ENCODE measurements at places on chromosomes 2 and 18.

DNA sequence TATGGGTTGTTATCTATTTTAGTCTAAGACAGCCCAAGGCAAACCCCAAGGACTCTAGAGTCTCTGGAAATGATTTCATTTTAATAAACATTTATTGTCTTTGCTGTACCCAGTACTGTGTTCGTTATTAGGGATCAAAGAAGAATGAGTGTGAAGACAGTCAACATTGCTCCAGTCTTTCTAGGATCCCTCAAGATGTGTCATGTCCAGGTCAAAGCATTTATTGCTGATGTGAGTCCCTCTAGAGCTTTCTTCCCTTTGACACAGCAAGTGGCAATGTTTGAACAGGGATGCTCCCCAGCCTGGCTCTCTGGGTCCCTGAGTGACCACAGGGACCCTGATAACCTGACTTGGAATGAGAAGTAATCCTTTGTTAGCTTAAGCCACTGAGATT lies 123.1 kb upstream of the STK17B start:
- DNase-seq: peak; percentile 15

- peak; percentile 85 for DNase-seq
Measured at GRCh38 chr2:24493713-24494112, 2.7 kb downstream of the NCOA1 start.

- peak; percentile 73 for DNase-seq
Measured at GRCh38 chr2:237190966-237191713, 105.5 kb downstream of the COPS8 start.

- DNase-seq: no peak
Measured at GRCh38 chr2:58268685-58269084, 27.6 kb upstream of the FANCL start.

DNA sequence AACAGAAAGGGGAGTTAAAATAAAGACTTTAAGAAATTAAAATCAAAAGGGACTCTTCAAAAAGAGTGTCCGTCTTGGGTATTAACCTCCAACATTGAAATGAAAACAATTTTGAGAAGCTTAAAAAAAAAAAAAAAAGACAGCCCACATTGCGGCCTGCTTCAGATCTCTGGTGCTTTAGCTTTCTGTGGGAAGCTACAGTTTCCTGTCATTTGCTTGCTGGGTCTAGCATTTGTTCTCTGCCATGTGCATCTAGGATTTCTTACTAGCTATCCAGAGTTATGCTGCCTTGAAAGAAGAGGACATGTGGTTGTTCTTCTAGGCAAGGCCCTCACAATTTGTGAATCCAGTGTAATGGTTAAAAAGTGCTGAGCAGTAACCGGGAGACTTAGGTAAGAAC lies 375.3 kb downstream of the SLC4A3 start:
- no peak for DNase-seq

DNA sequence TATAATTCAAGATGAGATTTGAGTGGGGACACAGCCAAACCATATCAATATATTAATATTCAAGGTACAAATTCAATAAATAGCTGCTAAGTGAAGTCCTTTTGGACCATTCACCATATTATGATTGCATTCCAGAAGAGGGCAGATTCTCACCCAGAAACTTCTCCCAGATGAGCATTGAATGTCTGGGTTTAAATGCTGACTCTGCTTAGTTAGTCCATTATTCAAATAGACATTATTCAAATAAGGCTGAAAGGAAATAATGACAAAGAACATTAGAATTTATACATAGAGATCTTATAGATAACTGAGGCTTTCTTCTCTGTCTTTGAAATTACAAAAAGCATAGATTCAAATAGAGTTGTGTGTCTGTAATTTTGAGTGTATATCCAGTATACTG lies 579.4 kb upstream of the SLC8A1 start:
- no peak for DNase-seq

DNA sequence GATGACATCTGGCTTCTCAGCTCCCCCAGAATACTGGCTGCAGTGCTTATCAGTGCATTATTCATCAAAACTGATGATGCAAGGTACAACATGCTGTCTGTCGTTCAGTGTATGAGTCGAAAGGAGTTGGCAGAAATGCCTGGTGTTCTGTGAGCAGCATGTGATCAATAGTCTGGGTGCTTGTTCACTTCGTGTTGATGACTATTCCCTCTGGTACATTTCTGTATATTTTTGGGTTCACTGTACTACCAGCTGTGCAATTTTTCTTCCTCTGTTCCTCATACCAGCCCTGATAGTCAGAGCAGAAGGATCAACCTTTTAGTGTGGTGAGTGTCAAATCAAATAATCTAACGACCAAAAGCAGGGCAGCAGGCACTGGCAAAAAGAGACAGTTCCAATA lies 59.0 kb upstream of the KLHL14 start:
- no peak for DNase-seq

- no peak for DNase-seq
Measured at GRCh38 chr2:98324181-98324580, 22.1 kb upstream of the CNGA3 start.

DNA sequence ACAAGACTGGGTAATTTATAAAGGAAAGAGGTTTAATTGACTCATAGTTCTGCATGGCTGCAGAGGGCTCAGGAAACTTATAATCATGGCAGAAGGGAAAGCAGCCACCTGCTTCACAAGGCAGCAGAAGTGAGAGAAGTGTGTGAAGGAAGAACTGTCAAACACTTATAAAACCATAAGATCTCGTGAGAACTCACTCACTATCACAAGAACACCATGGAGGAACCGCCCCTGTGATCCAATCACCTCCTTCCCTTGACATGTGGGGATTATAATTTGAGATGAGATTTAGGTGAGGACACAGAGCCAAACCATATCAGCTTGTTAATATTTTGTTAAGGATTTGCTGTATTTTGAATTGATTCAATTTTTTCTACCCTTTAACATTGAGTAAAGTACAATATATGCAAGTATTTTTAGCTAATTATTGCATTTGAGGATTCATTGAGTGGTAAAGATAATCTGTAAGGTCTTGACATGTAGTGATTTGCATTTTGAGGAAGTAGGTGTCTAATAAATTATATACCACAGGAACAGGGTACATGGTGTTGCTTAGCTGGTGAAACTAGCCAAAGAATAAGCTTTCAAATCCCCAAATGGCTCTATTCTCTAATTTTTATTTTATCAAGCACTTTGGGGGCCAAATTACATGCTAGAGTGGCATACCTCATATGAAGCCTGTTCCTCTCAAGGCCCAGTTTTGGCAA lies 3.9 kb upstream of the C2orf69 start:
- DNase-seq: no peak

DNA sequence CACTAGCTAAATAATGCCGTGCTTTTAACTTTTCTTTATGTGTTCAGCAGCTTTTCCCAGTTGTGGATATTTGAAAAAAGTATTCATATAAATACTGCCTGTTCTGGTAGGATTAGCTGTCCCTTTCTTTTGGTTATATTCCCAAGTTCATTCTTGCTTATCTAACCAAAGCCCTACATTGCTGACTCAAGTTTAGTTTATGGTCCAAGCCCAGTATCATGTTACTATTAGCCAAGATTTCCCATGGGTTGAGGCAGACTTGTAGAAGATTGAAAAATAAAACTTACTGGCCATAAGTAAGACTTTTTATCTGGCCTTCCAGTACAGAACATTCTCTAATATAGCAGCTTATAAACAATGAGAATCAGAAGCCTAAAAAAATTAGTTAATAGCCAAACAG lies 49.7 kb upstream of the NFE2L2 start:
- no peak for DNase-seq

DNA sequence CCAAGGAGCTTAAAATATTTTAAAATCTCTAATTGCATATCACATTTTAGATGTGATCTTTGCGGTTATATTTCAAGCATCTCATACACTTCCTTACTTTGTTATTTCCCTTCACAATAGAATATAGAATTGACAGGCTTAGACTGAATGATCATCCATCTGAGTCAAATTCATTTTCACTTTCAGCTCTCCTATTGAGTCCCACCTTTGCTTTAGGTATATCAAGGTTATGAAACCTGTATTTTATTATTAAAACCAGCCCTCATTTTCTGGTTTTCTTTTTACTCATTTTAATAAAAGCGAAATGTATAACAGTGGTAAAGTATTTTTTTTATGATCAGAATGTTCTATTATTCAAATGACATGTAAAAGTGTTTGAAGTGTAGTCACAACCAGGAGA lies 162.9 kb upstream of the KYNU start:
- no peak for DNase-seq

DNA sequence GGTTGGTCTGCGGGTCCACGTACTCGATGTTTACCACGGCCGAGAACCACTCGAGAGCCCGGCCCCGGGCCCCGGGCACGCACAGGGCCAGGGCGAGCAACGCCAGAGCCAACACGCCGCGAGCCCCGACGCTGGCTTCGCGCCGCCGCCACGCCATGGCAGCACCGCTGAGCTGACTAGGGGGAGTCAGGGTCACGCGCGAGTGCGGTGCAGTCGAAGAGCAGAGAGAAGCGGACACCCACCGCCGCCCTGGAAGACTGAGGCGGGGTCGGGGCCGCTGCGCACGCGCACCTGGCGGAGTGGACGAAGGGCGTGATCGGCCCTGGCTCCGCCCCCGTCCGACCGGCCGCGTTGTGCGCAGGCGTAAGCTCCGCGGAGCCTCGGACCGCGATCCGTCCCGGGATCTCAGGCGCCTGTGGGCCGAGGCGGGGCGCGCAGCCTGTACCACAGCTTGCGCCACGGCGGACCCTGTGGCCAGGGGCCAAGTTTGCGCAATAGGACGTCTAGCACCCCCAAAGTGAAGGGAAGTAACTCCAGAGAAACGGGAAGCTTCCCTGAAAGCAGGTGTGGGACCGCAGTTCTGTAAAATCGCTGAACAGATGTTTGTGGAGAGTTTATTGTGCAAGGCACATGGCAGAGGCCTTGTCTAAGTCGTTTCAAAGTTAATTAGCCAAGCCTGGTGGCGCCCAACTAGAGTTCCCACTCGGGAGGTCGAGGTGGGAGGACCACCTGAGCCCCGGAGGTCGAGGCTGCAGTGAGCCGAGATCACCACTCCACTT lies at the start of gene RNF149:
Gene RNF149 (minus strand): TSS at position 270 of the 779 bp plus-strand sequence. CDS start 113 bp downstream, at position 157.
- peak; percentile 96 for DNase-seq

DNA sequence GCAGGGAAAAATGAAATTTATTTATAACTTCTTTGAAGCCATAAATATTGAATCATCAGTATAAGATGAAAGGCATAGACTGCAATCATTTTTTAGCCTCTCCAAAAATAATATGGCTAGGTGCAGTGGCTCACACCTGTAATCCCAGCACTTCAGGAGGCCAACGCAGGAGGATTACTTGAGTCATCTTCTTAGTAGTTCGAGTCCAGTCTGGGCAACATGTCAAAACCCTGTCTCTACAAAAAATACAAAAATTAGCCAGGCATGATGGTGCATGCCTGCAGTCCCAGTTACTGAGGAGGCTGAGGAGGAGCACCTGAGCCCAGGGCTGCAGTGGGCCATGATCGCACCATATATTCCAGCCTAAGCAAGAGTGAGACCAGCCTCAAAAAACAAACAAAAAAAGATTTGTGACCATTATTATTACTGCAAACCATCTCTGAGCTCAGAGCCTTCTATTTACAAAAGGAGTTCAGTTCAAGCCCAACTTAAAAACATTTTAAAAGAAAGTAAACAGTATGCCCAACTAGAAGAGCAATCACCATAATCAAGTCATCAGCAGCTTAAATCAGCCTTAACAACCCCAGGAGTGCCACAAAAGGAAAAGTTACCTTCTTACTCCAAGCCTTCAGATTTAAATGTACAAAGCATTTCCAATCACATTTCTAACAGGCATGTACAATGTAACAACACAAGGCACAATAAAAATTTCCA lies 37.5 kb downstream of the KCNG3 start:
- peak; percentile 17 for DNase-seq

- no peak for DNase-seq
Measured at GRCh38 chr2:79368116-79368630, 144.7 kb upstream of the CTNNA2 start.

GRCh38 chr2:9554921-9555296 lies 721 bp downstream of the ADAM17 start:
- DNase-seq: peak; percentile 90

- no peak for DNase-seq
Measured at GRCh38 chr2:32865399-32866068, 81.2 kb upstream of the LTBP1 start.

- no peak for DNase-seq
Measured at GRCh38 chr2:145431181-145431951, 911.4 kb upstream of the ZEB2 start.

GRCh38 chr2:85503168-85503850 lies 35.7 kb upstream of the MAT2A start:
- no peak for DNase-seq

Measured in lung (tissue), 17 donors.